ENCODE measurements at places on chromosomes 16 and 17. TPM values are rescaled to one million over a fixed set of nuclear protein-coding genes. Genes with fewer than 3 reads are reported as not detected.

- no peak for DNase-seq
Observed at GRCh38 chr17:32772453-32773025, 104.4 kb downstream of the MYO1D start.

- DNase-seq = no peak
Observed at GRCh38 chr16:82013139-82013538, 1.9 kb upstream of the SDR42E1 start.

Gene RASL10B
- total RNA-seq = 18.4 TPM

DNA sequence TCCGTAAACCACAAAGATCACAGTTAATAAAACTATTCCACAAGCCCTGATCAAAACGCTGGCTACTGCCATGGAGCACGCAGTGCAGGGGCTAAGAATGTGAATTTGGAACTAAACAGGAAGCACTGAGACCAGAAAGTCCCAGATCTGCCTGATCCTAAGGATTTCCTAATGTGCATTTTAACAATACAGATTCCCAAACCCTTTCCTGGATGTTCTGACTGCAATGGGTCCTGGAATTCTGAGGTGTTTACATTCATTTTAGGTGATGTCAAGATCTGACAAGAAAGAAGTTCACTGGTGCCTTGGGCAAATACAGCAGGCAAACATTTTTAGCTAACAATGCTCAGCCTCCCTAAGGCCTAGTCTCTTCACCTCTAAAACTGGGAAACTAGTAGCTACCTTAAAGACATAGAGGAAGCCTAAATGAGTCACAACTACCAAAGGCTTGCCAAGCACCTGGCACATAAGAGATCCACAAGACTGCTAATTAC lies 10.3 kb downstream of the NSMCE1 start:
- DNase-seq = no peak

GRCh38 chr16:87358250-87358649 lies 25.3 kb downstream of the FBXO31 start:
- DNase-seq = no peak

- DNase-seq = peak; percentile 72
Observed at GRCh38 chr17:42183741-42184711, 1.2 kb downstream of the HCRT start.

Gene FBXL16
- 0.08 TPM for total RNA-seq

DNA sequence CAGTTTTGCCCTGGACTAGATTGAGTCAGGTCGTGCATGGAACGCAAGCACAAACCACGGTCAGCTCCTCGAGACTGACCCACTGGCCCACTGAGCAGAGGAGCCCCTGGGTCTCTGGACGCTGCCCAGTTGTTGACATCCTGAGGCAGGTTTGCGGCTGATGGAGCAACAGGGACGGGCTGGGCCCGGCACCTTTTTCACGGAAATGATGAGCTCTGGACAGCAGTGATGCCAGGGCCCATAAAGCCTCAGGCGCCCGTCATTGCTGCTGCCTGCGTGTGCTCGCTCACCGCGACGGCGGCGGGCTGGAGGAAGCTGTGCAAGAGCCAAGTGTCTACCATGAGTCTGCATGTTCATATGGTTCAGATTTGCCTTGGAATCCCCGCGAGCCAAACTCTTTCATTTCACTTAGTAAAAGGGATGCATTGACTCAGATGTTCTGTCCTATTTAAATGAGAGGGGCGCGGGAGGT lies 30.8 kb upstream of the CRISPLD2 start:
- DNase-seq = no peak

Gene GRAP
- 1.7 TPM for total RNA-seq

DNA sequence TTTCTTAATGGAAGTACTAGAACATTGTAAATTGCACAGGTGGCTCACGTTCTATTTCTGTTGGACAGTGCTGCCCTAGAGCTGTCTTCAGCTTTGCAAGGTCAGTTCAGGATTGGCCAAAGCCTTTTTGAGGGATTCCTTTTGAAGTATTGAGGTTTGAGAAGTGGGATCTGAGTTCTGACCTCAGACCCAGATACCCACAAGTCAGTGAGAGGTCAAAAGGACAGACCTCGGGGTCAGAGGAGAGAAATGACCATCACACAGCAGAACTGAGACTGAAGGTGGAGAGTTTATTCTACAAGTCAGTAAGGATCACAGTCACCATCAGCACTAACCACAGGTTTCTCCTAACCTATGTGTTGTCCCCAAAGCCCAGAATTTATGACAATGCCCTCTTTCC lies 1.7 kb downstream of the ACSM5 start:
- no peak for DNase-seq

Gene AFMID
- 22.5 TPM for total RNA-seq

- no peak for DNase-seq
Observed at GRCh38 chr17:59073972-59074371, 32.7 kb downstream of the TRIM37 start.

DNA sequence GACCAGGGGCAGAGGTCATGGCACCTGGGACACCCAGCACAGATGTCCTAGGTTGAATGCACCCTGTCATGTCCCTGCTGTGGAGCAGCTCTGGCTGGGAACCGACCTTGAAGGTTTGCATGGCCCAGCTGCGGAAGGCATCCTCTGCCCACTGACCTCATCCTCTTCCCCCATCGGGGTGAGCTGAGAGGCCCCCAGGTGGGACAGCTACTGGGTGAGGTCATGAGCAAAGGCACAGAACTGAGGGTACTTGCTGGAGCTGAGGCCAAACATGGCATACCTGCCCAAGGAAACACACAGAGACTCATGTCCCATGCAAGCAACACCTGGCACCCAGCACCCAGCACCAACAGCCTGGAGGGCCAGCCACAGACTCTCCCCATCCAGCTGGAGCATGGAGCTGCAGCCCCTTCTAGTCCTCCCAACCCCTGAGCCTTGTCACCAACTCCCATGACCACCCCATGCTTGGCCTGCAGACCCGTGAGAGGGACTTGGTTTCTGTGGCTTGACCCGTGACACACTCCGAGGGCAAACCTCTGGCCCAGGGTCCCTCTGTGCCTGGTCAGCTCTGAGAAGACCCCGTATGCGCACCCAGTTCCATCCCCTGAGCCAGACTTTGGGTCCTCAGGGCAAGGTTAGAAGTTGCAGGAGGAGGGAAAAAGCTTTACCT lies 33.1 kb downstream of the LGALS9 start:
- no peak for DNase-seq

DNA sequence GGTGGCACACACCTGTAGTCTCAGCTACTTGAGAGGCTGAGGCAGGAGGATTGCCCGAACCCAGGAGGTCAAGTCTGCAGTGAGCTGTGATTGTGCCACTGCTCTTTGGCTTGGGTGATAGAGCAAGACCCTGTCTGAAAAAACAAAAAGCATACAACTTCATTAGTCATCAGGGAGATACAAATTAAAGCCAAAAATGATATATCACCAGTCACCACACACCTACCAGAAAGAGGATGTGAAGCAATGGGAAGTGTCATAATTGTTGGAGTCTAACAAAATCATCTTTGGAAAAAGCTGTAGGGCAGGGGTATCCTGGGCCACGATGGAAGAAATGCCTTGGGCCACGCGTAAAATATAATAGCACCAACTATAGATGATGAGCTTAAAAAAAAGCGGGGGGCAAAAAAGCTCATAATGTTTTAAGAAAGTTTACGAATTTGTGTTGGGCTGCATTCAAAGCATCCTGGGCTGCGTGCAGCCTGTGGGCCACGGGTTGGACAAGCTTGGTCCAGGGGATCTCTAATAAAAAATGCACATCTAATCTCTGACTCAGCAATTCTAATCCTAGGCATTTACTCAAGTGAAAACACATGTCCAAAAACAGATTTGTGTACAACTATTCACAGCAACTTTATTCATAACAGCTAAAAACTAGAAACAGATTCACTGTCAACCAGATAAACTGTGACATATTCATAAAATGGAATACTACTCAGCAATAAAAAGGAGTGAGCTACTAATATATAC lies 65.9 kb downstream of the HIC1 start:
- no peak for DNase-seq

GRCh38 chr17:2694381-2695242 lies 17.0 kb downstream of the CLUH start:
- no peak for DNase-seq

DNA sequence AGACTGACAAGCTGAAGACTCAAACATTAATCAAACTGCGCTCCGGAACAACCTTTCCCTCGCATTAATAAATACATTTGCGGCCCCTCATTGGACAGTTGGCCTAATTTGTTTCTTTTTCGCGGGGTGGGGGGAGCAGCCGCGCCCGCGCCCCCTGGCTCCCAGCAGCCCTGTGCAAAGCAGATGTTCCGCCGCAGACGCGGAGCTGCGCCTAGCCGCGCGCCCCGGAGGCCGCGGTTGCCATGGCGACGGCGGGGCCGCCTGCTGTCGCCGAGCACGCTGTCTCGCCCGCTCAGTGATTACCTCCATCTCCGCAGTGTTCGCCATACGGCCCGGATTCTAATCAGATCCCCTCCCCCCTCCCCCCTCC lies 25.5 kb downstream of the COPZ2 start:
- peak; percentile 26 for DNase-seq

GRCh38 chr16:70391881-70392481 lies 45.3 kb downstream of the DDX19A start:
- DNase-seq = peak; percentile 33

Gene NPIPA2
- 3.6 TPM for total RNA-seq

Gene CDH16
- not detected for total RNA-seq

- DNase-seq = no peak
Observed at GRCh38 chr17:27276653-27277156, 17.2 kb upstream of the WSB1 start.

DNA sequence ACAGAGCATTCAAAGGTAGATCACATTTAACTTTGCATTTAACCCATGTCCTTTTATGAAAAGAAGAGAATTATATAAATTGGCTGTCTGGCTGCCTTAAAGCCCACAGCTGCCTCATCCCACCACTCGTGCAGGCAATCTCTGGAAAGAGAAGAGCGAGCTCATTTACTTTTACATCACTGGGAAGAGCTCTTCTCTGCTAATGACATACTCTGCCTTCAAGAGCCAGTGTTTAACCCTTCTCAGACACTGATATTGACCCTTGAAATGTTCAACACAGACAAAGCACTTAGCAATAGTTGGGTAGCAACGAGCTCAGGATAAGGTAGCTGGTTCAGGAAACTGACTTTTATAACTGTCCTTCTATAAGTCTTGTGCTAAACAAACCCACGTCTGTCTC lies 6.8 kb downstream of the KRT38 start:
- no peak for DNase-seq

- DNase-seq = no peak
Observed at GRCh38 chr16:30570636-30571444, 674 bp downstream of the ZNF688 start.

GRCh38 chr16:81808933-81809480 lies 29.9 kb downstream of the PLCG2 start:
- DNase-seq = no peak

GRCh38 chr17:65514541-65514940 lies 46.9 kb downstream of the AXIN2 start:
- no peak for DNase-seq

DNA sequence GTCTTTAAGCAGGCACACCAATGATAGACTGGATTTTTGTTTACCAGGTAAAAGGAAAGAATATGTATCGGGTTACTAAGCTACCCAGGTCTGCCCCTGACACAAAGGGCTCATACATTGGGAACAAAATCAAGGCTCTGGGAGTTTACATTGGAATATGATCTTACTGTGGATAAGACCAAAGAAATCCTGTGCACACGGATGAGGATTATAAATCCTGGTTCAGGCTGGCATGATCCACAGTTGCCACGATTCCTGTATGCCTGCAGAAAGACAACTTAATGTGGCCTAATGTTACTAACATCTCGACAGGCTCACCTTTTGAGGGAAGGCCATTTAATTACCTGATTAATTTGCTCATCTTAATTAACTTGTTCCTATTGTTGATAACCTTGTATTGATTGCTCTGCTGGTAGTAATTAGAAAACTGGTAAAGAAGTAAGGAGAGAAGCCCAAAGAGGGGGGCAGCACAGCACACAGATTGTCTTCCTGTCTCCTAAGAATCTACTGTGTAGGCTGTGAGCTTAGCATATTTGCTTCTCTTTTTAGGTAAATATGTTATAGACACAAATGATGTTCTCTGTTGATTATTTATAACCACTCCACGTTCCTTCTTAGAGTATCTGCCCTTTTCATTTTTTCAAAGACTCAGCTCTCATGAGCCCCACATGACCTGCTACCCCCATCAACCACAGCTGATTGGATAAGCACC lies 51.0 kb upstream of the TOX3 start:
- DNase-seq = no peak
